ENCODE measurements at places on chromosomes 6 and 20. TPM values are rescaled to one million over a fixed set of nuclear protein-coding genes. Genes with fewer than 3 reads are reported as not detected.

Gene IL17F
- total RNA-seq = not detected

Gene SDHAF4
- total RNA-seq = 33.4 TPM

Gene FOXP4
- 0.82 TPM for total RNA-seq

Gene SLPI
- total RNA-seq = 0.41 TPM

Gene FAM83C
- total RNA-seq = not detected

Gene UBR2
- total RNA-seq = 37.1 TPM

Gene OOEP
- total RNA-seq = not detected

Gene TRIM40
- not detected for total RNA-seq

Gene HEY2
- 1.2 TPM for total RNA-seq

Gene PI16
- total RNA-seq = under 0.01 TPM

Gene DLK2
- 8.6 TPM for total RNA-seq

Gene LHFPL5
- total RNA-seq = 0.82 TPM

Gene NHLRC1
- total RNA-seq = 2.9 TPM

Gene C6orf163
- 4.9 TPM for total RNA-seq

Gene ZBTB12
- 25.7 TPM for total RNA-seq

GRCh38 chr6:98947411-98948292, at the start of gene FBXL4:
FBXL4 (minus strand) TSS chr6:98947946; CDS start chr6:98926988, 20,958 bp downstream.
- DNase-seq = peak; percentile 88

- no peak for DNase-seq
Observed at GRCh38 chr6:53009056-53009455, 14.0 kb upstream of the GSTA4 start.

- no peak for DNase-seq
Observed at GRCh38 chr6:41531591-41532582, 14.3 kb upstream of the FOXP4 start.

GRCh38 chr20:18197382-18198070, 59.9 kb downstream of the KAT14 start:
- no peak for DNase-seq

GRCh38 chr20:6029538-6029937, 24.3 kb downstream of the LRRN4 start:
- DNase-seq = no peak

DNA sequence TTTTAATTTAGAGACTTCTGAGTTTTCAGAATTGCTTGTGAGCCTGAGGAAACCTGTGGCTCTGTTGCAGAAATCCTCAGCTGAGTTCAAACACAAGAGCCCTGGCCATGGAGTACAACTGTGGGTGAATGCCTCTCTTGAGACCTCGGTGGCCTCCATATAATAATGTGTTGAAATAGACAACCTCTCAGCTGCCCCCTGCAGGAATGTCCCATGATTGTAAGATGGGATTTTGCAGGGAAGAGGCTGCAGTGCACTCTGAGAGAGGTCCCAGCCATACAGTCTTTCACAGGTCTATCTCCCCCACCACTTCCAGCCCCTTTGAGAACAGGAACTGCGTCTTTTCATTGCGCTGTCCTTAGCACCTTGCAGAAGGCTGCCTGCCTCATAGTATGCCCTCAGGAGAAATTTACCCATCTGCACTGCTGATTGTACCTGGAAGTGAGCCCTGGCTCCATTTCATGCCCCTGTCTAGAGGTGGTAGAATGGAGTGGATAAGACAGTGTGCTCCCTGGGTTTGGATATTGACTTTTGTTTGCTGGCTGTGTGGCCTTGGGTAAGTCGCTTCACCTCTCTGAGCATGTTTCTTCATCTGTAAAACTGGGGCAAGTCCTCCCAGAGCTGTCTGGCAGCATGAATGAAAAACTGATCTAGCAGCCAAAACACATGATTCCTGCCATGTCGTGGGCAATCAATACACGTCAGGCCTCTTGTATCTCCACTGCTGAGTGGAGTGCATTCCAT, 16.8 kb upstream of the CDH22 start:
- DNase-seq = no peak

- no peak for DNase-seq
Observed at GRCh38 chr6:105713474-105714118, 310.7 kb upstream of the PREP start.

DNA sequence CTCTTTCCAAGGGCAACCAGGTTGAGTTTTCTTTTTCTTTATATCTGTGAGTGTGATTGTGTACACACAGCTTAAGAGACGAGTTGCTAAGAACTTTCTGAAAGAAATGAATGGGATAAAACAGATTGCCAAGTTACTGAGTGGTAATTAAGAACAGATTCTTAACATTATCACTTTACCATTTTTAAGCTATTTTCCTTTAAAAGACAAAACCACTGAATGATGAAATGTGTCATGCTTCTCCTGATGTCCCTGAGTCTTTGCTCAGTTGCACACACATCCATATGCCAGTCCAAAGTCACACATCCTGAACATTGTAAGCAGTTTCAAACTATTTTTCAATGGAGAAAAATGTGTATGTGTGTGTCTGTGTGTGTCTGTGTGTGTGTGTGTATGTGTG, 5.5 kb upstream of the DAAM2 start:
- DNase-seq = no peak

GRCh38 chr6:26195924-26196845, 109.0 kb downstream of the HFE start:
- DNase-seq = no peak

DNA sequence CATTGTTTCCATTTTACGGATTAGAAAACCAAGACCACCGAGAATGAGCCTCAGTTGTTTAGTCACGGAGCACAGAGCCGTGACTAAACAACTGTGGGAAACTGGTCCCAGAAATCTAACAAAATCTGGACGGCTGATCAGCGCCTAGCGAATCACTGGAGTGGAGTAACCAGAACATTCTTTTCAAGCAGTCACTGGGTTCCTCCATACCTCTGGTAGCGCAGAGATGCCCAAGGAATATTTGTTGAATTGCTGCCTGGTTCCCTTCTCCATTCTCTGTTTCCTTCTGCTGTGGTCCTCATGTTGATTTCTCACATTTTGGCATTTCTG, 62.0 kb downstream of the GPX5 start:
- DNase-seq = no peak

- DNase-seq = no peak
Observed at GRCh38 chr6:80214436-80215022, 108.1 kb downstream of the BCKDHB start.

GRCh38 chr6:9192405-9192909, 757.1 kb upstream of the SLC35B3 start:
- DNase-seq = no peak

- DNase-seq = no peak
Observed at GRCh38 chr6:37258405-37259105, 611 bp upstream of the TMEM217 start.

GRCh38 chr20:34522969-34523871, 7.0 kb downstream of the DYNLRB1 start:
- no peak for DNase-seq

DNA sequence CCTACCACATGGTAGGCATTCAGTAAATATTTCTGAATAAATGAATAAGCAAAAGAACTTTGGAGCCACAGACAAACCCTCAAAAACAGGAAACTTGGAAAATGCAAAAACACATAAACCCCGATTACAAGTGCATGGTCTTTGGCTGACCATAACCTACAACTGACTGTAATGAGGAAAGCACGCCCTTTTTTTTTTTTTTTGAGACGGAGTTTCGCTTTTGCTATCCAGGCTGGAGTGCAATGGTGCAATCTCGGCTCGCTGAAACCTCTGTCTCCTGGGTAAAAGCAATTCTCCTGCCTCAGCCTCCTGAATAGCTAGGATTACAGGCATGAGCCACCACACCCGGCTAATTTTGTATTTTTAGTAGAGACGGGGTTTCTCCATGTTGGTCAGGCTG, 11.9 kb upstream of the LATS1 start:
- no peak for DNase-seq

GRCh38 chr6:1763404-1763803, 153.7 kb downstream of the FOXC1 start:
- DNase-seq = no peak

DNA sequence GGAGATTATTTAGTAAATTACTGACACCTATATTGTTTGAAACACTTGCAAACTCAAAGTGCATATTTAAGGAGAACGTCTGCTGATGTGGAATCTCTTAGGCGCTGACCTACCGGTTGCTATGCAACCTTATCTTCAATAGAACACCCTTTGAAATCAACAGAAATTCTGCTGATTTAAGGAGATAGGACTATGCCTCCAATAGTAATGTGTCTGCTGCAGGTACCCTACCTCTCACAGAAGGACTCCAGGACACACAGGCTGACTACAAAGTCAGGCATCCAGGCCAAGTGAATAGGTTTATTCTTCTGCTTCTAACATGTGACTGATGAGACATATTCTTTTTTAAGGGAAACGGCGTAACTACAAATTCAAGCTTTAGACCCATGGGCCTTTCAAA, 311.7 kb downstream of the CBLN4 start:
- no peak for DNase-seq

DNA sequence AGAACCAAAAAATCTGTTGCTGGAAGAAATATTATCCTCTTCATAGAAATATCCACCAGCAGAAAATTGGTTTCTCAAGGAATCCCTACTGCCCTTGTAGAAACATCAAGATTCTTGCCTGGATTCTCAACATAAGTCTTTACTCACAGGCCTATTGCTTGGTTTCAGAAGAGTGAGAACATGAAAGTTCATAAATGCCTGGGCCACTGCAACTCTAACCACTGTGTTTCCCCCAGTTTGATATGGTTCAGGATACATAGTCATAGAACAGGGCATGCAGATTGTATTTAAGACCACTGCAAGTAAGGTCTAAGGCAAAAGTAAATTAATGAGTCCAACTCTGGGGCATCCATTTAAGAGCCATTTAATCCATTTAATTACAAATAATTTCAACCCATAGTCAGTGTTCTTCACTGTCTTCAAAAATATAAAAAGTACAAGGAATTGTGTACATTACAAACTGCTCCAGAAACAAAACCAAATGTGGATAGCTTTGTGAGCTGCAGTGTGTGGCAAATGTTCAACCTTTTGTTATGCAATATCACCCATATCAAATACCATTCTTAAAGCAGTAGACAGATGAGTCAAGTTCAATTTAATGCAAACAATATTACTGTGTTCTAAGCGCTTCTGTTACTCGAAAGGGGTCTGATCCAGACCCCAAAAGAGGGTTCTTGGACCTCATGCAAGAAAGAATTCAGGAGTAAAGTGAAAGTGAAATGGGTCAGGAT, 83.3 kb downstream of the OPRM1 start:
- DNase-seq = no peak

DNA sequence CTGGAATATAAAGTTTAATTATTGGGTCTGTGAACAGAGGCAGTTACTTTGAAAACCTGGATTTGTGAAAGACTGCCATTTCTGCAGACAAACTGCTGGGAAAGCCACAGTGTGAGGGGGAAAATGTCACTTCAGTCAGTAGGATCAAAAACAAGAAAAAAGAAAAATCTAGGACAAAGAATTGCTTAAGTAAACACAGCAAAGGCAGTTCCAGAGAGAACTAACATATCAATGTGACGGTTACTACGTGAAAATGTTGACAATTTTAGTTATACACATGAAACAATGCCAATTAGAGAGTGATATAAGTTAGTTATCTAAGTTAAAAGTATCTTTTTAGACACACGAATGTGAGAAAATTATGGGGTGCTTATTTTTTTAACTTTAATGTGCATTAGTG, 270.4 kb upstream of the RUNX2 start:
- no peak for DNase-seq

DNA sequence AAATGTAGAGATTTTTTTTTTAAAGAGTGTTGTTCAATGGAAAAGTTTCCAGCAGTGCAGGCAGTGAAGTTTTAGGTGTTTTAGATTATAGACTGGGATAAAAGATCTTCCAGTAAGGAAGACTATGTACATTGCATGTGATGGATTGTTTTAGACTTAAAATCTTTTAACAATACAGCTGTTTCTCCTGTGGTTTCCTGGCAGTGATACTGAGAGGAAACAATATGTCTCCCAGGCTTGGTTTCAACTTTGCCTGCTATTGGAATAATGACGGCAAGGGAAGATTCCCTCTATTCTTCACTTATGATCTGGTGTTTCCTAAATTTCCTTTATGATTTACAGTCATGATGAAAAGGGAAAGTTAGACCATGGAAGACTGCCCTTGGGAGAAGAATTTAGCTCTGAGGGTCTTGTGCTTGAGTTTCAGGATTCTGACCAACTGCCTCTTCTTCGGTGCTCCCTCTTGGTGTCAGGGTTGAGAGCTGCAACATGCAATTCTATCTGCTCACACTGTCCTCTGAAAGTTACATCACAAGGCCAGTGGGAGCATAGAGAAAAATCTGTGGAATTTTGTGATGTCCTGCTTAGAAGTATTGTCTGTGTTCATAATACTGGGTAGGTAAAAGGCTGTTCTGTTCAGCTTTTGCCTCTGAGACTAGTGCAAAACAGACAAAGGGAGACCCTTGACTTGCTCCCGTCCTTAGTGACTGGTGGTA, 262.8 kb upstream of the MAN1A1 start:
- DNase-seq = no peak

DNA sequence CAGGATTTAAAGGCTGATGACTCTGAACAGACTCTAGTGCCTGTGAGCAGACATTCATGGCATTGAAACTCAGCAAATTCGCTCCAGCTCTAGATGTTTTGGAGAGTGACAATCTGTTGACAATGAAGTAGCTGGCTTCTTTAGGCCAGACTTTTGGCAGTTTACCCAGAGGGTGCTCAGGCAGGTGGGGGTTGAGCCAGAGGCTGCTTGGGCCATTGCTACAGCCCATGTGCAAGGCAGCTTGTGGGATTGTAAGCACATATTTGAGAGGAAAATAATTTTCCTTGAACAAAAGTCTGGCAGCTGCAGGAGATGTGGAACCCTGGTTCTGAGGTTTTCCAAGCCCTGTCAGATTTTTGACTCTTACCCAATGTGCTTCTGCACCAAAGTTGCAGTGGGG, 311.6 kb downstream of the CDC5L start:
- DNase-seq = no peak

DNA sequence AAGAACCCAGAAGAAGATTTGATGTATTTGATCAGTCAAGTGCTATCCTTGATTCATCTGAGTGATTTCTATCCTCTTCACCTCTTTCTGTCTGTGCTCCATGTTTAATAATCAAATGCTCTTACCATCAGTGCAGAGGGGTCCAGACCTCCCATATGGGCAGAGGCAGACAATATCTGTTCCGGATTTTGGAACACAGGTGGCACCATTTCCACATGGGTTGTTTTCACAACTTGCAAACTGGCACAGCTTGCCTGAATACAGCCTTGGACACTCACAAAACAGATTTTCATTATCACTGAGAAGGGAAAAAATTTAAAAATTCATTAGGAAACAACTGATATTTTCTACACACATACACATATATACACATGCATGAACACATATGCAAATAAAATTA, 228.5 kb downstream of the PHF3 start:
- no peak for DNase-seq

DNA sequence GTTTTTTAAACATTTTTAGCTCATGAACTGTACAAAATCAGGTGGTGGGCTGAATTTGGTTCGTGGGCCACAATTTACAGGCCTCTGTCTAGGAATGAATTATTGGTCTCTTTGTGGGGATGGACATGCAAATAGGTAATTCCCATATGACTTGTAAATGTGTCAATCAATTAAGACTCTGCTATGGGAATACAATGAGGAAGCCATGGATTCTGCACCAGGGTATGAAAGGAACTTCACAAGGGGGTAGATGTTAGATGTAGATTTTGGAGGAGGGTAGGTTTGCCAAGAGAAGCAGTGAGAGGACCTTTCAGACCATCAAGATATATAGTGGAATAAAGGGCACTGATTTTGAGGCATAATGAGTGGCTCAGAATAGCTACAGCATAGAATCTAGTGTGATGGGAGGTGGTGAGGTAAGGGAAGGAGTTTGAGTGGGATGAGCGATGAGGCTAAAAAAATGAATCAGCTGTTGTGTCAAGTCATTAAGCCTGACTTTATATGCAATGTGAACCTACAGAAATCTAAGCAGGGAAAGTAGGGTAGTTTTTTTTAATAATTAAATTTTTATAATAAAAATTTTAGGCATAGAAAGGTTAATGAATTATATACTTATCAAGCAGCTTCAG, 32.6 kb upstream of the RNF182 start:
- no peak for DNase-seq

Data from frontal cortex (tissue), 4 donors.